ENCODE measurements at places on chromosomes 7 and 10. TPM values are rescaled to one million over a fixed set of nuclear protein-coding genes. Genes with fewer than 3 reads are reported as not detected.

STEAP1B gene
- total RNA-seq = not detected

OR6B1 gene
- total RNA-seq = not detected

ACBD7 gene
- not detected for total RNA-seq

PFKFB3 gene
- 85.0 TPM for total RNA-seq

GFRA1 gene
- 20.1 TPM for total RNA-seq

DNA sequence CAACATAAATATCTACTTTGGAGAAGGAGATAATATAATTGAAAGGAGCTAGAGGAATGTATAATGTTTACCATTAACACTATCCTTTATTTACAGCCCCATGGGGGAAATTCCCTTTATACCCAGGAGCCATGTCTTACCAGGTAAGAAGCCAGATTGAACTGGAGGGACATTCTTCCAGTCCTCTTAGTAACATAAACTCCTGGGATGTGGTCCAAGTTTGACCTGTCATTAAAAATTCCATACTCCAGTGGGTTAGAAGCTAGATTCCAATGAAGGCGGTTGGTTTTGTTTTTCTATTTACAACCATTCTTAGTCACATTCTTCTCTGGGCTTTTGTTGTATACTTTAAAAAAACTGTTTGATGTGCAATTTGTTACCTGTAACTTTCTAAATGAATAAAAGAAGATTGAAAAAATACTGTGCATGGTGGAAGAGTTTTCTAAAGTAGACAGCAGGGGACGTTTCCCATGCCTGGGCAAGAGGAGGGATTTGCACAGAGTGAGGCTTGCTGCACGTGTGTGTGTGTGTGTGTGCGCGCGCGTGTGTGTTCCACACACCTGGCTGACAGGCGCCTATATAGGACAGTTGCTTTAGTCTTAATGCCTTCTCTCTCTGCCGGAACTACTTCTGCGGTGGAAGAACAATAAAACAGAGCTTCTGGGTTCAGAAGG is 2.0 kb downstream of the PLCE1 start:
- no peak for DNase-seq

DNA sequence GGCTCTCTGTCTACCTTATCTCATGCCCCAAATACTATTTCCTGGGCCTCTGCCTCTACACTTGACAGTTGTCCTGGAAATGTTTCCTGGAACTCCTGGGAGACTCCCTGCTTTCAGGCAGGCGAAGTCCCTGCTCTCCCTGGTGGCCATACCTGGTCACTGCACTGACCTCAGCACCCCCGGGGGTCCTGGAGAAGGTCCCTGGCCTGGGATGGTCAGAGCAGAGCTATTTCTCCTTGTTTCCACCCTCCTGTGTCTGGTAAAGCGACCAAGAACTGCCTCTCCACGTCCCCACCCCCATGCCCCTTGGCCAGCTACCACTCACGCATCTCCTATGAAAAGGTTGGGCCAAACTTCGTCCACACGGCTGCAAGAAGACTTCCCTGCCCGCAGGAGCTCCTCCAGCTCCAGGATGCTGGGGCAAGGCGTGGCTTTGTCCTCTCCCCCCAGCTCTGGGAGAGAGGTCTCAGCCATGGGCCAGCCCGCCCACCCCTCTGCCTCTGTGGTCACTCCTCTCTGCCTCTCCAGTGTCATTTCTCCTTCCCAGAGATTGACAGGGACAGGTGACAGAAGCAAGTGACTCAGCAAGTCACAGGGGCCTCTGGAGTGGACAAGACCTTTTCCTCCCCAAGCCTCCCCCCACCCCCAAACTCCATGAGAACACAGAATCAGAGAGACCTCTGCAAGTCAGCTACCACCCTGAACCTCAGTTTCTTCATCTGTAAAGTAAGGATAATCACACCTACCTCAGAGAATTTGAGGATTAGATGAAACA is 2.6 kb upstream of the SAMD8 start:
- peak; percentile 48 for DNase-seq

DNA sequence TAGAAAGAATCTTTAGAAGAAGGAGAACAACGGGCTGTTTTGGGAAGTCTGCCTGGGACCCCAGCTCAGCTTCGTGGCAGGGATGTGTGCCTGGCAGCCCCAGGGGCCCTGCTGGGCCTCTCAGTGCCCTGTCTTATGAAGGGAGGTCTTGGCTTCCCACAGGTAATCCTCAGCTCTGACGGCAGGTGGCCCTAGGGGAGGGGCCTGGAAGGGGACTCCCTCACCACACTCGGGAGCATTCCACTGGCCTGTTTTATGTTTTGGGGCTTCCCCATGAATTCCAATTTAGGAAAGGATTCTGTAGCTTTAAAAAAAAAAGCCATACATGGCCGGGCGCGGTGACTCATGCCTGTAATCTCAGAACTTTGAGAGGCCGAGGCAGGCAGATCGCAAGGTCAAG is 3.0 kb upstream of the DMBT1 start:
- DNase-seq = no peak

- no peak for DNase-seq
These were observed 9.2 kb downstream of the NUP42 start for GRCh38 chr7:23191022-23191421.

DNA sequence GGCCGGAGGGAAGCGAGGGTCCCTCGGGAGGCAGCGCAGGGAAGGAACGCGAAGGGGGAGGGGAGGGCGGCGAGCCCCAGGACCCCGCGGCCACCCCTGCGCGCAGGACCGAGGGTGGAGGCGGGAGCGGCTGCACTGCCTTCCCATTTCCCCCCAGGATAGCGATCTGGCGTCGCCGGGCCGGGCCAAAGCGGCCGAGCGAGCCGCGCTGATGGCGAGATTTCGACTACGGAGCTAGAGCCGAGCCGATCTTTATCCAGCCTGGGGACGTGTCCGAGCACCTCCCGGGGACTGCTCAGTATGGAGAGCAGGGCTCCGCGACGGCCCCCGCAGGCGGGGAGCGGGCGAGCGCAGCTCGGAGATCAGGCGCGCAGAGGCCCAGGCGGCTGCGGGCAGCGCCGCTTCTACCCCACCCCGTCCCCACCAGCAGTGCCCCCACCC is 590 bp upstream of the CRTAC1 start:
- no peak for DNase-seq

- no peak for DNase-seq
These were observed 259.0 kb downstream of the CXCL12 start for GRCh38 chr10:44125879-44126278.

DNA sequence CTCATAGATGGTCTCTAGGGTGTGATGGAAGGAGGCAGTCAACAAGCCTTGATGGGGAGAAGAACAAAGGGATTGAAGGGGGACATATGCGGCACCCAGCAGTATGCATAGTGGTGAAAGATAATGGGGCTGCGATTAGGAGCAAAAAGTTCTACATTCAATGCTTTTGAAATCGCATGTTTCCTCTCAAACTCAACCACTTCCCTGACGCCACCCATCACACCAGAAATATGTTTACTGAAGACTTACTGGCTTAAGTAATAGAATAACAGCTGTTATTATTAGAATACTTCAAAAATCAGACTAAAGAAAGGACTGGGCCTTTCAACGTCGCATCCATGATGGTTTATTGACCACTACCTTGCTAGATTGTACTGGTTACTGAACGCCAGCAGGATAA is 31.5 kb downstream of the MKRN1 start:
- no peak for DNase-seq

DNA sequence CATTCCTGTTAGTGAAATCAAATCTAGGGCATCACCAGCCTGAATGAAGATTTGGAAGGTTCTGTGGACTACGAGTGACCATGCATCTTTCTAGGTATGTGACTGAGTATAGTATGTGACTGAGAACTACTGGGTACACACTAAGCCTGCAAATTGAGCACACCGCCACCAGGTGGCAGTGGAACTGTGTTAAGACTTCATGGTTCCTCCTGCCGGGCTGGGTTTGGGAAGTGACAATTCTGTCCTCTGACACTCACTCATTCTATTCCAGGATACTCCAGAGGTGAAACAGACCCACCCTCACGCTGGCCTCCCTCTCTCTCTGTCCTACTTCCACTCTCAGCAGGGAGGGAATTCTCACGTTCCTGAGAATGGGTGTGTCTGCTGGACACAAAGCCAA is 84.0 kb upstream of the TMEM248 start:
- no peak for DNase-seq

DNA sequence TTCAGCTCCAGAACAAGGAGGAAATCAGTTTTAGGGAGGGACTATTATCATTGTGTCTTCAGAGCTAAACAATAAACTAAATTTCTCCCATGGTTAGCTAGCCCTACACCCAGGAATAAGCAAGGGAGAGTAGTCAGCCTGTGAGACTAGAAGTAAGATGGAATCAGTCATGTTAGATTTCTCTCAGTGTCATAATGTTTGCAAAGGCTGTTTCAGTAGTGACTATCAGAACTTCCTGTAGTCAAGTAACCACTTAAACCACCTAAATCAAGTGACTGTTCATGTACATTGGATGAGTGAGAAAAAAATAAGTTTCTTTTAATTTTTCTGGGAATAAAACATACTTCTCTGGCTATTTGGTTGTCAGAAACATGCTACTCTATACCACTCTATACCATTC is 121.6 kb downstream of the KCND2 start:
- no peak for DNase-seq

DNA sequence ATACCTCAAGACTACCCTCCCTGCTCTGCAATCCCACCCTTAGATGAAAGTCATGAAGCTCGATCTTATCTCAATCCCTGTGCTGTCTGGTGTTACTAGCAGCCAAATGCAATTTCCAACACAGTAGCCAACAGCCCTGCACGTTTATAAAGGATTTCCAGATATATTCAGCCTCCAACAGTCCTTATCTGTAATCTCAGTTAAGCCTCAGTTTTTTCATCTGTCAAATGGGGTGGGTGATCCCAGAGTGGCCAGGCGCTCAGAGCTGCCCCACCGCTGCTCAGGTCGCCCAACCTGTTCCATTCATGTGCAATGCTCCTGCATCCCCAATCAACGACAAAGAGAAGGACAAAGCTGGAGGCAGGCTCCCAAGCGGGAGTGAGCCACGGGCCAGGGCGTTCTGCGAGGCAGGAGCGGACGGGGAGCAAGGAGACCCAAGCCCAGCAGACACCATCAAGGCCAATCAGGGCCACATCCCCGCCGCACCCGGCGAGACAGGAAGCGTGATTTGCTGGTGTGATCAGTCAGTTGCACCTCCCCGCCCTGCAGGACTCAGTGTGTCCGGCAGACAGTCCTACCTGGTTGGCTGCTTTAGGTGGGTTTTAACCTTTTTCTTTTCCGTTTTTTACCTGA is 19.7 kb downstream of the PDGFA start:
- peak; percentile 35 for DNase-seq

DNA sequence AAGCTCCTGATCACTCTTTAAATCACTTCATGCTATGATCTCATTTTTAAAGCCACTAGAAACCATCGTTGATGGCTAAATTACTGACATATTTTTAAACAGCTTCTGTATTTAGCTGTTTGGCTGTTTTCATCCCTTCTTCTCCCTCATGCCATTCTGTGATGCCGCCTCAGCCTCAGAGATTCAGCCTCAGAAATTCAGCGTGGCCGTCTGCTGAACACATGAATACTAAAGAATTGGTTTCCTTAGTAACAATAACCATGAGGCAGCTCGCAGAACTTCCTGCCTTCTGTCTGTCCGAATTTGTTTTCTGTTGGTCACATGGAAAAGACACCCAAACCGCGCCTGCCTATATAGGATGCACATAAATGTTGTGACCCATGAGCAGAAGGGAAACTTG is 31.0 kb upstream of the FZD1 start:
- no peak for DNase-seq

DNA sequence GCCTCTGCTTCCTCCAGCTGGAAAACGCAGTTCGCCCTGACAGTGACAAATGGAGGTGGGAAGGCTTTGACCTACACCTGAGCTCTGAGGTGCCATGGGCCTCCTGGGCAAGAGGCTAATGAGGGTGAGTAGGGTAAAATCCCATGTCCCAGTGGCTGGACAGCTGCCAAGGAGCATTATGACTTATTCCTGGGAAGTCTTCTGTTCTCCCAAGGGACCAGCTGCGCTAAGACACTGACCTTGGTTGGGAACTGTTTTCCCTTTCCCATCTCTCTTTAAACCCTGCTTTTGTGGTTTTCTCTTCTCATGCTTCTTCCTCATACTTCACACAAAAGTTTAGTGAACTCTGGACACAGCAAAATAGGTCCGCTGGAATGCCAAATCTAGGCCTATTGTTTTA is 72.6 kb downstream of the COPG2 start:
- DNase-seq = no peak

GRCh38 chr7:108045154-108045553 is 42.2 kb upstream of the LAMB1 start:
- no peak for DNase-seq

DNA sequence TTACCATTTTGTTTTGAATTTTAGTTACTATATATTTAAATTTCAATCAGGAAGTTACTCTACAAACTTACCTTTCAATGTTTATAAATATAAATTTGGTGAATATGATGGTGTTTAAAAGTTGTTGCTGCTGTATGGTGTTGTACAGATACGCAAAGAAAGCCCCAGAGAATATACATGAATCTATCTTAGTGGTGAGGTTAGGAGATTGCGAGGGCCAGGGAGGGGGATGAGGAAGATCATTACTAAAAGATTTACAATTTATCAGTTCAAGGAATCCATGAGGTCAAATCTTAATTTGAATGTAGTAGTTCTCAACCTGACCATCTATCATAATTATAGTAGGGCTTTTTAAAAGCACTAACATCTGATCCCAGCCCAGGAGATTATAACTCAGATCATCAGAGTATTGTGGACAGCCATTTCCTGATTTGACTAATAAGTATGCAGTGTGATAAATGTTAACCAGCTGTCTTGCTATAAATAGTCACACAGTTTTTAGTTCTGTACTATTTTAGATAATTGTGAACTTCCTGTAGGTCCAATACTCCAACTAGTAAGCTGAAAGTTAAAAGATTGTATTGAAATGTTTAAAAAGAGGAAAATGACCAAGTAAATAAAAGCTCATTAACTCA is 23.6 kb downstream of the FAM3C start:
- DNase-seq = no peak

DNA sequence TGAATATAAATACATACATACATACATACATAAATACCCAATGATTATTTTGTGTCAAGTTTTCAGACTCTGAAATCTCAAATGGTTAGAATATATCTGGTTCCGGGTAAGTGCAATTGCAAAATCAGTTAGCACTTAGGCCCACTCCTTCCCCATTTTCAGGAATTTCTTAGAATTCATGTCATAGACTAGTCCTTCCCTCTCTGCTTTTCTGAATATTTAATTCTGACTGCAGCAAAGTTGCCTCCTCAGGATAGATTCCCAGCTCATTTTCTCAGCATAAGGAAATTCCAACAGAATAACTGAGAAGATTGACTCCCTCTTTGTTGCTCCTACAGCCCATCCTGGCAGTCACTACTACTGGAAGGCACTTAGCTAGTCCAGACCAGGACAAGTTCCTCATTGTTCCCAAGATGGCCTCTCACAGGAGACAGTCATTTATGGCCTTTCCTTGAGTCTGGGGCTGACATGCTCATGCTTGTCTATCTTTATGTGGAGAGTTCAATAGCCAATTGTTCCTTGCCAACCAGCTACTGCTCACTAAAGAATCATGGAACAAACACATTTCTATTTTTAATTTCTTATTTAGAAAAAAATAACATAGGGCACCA is 142.9 kb upstream of the ITGB1 start:
- no peak for DNase-seq

DNA sequence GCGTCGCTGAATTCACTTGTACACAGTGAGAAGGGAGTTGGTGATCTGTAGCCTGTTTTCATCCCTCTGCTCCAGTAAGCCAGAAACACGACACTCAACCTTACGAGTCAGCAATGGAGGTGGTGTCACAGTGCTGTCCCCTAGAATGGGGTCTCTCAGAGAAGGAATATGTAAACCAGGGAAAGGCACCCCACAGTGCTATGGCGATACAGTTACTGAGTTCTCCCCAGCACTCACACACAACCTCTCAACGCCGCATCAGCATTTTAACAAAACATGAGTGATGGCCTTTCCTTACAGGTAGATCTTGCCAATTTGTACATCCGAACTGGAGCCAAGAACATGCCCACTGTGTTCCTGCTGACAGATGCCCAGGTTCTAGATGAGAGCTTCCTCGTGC is 196.3 kb downstream of the CDCA7L start:
- no peak for DNase-seq

Measured in Peyer's patch (tissue), 4 donors.